ENCODE measurements at places on chromosomes 7 and 10.

GRCh38 chr10:58412502-58412961, 27.3 kb downstream of the TFAM start:
- DNase-seq = no peak

DNA sequence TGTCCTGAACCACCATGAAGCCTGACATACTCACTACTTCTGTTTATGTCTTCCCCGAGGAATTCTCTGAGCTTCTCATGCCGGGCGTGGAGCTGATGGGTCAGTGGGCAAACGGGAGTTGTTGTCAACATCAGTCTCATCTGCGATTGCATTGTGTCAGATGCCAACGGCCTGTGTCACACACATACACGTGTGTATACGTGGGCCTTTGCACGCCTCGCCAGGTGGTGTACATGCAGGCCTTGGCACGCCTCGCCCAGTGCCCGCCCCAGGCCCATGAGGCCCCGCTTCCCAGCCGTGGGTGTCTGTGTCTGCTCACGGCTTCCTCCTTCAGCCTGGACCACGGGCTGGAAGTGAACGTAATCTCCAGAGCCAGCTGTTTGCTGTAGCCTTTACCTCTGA, 7.5 kb upstream of the CSGALNACT2 start:
- DNase-seq = no peak

DNA sequence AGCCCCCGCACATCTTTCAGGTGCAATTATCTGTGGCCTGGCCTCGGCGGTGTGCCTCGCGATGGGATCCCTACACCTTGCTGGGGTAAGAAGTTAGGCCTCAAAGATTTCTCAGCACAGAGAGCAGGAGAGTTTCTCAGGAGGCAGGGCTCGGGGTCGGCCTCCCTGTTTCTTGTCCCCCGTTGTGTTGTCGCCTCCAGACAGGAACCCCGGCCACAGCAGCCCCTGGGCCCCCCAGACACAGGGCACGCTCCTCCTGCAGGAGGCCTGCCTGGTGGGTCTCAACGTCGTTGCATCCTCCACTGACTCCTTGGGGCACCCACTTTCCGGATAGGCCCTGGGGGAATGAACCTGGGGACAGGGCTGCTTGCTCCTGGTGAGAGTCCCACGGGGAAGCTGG, 229.1 kb upstream of the SHH start:
- DNase-seq = no peak

DNA sequence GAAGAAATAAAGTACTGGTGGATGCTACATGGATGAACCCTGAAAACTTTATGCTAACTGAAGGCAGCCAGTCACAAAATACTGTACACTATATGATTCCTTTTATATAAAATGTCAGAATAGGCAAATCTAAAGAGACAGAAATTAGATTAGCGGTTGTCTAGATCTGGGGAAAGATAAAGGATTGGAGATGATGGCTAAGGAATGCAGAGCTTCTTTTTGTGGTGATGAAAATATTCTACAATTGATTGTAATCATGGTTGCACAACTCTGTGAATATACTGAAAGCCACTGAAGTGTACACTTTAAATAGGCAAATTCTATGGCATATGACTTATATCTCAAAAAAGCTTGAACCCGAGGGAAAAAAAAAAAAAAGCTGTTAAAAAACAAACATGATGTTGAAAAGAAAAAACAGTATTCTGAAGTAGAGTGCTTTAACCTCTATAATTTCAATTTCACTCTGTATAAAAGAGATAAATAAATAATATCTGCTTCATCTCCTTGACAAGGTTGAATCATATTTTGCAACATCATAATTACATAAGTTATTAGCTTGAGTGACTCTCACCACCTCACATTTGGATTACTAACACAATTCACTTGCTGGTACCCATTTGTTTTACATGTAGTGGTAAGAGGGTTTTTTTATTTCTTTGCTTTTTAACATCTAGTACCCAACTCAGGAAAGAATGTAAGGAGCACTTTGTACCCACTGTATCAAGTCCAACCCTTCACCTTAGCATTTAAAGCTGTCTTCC, 2.8 kb upstream of the GNAI1 start:
- no peak for DNase-seq

- DNase-seq = no peak
Measured at GRCh38 chr7:91843831-91844230, 36.7 kb downstream of the MTERF1 start.

DNA sequence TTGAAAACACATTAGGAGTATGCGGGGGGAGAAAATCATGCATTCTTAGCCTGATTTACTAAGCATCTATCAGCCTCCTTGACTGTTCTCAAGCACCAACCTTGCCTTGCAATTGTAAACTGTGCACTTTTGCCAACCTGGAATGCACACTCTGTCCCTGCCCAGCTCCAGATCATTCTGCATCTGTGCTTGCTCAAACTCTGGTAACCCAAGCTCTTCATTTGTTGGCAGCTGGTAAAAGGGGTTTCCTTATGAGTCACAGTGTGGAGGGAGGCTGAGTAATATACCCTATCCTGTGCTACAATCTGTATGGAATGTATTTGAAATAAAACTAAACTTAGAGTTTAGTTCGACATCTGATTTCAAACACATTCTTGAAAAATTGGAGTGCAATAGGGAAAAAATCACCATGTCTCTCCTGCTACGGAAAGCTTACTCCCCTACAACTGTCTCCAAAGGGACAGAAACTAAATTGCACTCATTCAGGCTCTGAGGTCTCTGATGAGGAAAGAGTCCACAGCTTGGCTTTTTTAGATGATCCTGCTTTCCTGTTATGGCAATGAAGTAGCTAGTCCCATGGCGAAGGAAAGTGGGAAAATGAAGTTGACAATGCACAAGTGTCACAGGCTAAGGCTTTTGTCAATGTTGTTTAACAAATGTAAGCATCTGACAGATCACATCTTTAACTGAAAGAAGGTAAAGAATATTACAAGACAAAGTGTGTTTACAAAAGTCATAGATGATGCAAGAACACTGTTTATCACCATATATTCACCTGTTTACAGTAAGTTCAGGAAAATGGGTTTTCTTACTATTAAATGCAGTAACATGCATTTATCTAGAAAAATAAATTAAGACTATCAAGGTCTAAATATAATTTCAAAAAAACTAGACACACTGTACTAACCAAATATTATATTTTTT, 61.9 kb downstream of the TES start:
- DNase-seq = no peak

DNA sequence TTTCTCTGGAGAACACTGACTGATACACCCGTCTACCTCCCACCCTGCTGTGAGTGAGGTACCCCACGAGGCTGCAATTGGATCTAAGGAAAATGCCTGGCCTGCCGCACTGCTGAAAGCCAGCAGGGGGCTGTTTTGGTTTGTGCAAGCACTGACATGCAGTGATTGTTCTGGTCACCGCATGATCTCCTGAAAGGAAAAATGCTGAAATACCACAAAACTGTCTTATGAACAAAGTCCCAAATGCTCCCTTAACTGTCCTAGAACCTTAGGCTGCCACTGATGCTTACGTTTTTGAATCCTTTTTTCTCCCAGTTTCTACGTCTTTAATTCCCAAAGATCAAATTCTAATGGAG, 132.7 kb downstream of the JCAD start:
- DNase-seq = no peak

DNA sequence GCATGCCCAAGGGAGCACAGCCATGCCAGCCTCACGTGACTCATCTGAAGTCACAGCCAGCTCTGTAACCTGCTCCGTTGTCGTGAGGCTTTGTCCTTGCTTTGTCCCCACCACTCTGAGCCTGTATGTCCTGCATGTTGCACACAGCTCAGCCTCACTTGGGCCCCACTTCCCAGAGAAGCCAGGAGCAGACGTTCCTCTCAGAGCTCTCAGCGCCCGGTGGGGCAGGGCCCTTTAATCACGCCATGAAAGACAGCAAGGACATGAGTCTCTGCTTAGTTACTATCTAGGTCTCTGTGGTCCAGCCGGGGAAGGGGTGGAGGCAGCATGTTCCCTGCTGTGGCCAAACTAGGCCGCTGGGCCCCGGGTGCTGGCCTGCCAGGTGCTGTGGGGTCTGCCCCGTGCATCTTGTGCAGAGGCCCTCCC, 127.4 kb upstream of the FAM20C start:
- no peak for DNase-seq

DNA sequence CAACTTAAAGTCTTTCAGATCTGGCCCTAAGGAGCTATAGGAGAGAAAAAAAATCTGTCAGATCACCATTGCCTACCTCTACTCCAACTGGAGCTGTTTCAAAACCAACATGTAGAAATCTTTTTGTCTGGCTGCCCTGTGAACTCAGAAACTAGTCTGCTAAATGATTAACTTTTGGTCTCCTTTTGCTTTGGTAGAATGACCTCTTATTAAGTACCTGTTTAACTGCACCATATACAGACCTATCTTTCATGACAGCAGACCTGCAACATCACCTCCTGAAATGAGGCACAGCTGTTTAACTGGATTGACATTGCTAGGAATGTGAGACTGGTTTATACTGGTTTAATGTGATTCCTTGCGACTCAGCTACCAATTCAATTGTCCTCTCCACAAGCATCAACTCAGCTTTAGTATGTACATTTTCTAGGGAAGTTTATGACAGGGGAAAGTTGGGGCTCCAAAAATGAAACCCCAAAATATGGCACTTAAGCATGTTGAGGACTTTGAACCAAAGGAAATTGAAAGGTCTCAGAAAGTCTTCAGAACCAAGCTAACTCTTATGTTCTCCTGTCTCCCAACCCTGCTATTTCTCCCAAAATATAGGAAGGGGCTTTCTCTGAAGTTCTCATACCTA, 1.8 kb downstream of the CYP3A43 start:
- DNase-seq = no peak

DNA sequence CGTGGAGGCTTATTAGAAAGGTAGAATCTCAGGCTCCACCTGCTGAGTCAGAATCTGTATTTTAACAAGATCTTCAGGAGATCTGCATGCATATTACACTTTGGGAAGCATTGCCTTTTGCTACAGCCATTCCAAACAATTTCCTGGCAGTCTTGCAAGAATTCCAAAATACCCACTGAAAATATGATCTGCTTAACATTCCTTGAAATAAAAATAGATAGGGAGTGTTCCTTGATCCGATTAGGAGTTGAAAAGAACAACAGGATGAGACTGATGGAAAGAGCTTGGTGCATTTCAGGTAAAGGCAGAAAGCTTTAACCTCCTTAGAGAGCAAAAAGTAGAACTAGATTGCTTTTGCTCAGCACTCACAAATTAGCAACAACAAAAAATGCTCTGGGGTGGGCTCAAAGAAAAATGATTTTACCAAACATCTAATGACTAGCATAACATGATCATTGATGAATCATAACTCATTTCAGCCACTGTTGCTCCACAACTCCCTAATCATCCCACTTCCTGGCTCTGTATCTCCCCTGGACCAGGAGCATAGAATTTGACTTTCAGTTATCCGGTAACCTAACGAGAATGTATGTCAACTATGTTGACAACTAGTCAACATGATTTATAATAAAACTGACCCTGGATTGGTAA, 115.2 kb downstream of the RNLS start:
- no peak for DNase-seq

GRCh38 chr7:45456747-45457524, 117.2 kb upstream of the ADCY1 start:
- no peak for DNase-seq

- peak; percentile 66 for DNase-seq
Measured at GRCh38 chr10:111076682-111077478, at the start of gene ADRA2A. TSS of gene ADRA2A (plus strand) at chr10:111077029. CDS start at chr10:111077997, 968 bp downstream.

GRCh38 chr10:125094806-125095205, 65.6 kb downstream of the CTBP2 start:
- no peak for DNase-seq

- DNase-seq = no peak
Measured at GRCh38 chr10:24278176-24278889, 69.4 kb downstream of the KIAA1217 start.

DNA sequence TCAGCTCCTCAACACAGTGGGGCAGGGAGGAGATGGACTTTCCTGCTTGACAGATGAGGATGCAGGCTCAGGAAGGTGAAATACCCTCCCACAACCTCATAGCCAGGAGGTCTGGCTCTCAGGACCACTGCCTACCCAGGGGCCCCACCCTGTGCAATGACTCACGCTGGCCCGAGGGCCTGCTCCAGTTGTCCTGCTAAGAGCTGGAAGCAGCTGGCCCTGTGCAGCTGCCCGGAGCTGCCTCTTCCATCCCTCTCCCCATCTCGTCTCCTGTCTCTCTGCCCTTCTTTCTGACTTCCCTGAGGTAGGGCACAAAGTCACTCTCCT, 123.9 kb downstream of the ZMIZ1 start:
- no peak for DNase-seq

GRCh38 chr7:31413766-31414165, 73.2 kb upstream of the NEUROD6 start:
- no peak for DNase-seq

- DNase-seq = no peak
Measured at GRCh38 chr7:12683678-12684585, 3.5 kb upstream of the ARL4A start.

DNA sequence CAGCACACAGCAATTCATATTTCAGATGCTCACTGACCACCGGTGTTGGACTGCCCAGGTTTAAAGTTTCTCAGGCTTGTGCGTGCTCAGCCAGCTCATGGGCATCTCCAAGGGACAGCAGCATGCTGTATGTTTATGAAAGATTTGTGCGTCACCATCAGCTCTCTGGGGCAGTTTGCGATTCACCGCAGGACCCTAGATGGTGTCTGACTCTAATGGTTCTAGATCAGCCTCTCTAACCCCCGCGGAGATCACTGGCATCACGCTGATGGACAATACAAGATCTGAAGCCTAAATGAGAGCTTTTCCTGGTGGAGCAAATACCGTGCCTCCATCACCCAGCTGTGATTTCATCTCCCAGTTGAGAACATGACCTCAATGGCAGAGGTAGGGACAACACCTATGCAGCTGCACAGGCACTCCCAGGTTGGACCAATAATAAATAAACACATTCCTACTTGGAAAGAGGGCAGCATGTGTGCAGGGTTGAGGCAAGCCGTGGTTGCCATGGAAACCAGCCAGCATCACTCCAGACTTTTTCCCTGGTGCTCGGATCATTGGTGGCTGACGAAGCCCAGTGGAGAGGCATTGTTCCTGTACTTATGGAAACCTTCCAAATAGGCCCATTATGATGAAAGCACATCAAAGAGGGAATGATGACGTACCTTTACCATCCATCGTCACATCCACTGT, 253.6 kb downstream of the KCNMA1 start:
- DNase-seq = no peak

GRCh38 chr10:96740579-96741281, 20.4 kb upstream of the PIK3AP1 start:
- no peak for DNase-seq

DNA sequence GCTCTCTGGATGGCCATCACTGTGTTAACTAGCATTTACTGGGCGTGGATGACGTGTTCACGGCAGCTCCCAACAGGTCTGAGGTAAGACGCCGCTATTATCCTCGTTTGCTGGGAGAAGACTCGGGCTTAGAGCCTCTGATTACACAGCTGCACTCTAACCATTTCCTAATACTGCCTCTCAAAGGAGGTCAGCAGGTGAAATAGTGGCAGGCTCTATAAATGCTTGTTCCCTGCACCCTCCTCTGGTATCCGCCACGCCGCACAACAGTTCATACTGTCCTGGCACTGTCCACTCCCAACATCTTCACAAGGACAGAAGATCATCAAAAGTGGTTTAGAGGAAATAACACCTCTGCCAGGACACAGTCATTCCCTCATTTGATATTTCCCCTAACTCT, 28.3 kb downstream of the HIPK2 start:
- no peak for DNase-seq

Measured in DMS79 (cell line).